ENCODE measurements at places on chromosomes 6 and 20.

GRCh38 chr6:110556317-110557110 lies 80.1 kb upstream of the SLC22A16 start:
- no peak for DNase-seq

DNA sequence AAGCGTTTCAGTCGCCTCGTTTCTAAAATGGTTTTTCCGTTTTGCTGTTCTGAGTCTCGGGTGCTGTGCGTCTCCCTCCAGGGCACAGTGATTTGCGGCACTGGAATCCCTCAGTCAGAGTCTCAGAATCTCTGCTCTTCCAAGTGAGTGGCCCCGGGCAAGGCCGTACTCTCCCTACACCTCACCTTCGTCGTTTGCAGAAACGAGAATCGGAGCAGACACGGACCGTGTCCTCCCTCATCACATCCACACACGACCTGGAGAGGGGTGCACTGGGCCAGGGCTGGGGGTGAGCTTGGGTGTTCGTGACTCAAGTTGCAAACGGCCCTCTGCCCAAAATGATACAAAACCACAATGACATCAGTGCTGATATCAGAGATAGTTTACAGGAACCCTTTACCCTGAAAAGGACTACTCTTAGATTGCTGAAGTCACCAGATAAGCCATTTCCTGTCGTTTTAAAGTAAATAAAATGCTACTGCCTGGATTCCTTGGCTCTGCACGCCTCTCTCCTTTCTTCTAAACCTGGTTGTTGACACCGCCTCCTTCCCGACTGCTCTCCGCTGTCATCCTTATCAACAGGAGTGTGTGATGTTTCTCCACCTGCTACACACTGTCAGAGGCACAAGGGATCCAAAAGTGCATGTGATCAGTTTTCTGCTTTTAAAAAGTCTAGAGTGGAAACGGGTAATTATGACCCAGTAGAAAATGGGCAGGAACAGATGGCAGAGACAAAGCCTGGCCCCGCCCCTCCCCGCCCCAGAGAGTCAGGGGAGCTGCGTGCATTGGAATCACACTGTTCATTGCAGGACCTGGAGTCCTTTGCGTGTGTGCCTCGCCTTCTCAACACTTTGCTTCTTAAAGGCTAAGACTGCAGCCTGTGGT lies 38.4 kb downstream of the KIF25 start:
- DNase-seq: no peak

- peak; percentile 29 for DNase-seq
Measured at GRCh38 chr20:6828794-6829423, 61.4 kb downstream of the BMP2 start.

DNA sequence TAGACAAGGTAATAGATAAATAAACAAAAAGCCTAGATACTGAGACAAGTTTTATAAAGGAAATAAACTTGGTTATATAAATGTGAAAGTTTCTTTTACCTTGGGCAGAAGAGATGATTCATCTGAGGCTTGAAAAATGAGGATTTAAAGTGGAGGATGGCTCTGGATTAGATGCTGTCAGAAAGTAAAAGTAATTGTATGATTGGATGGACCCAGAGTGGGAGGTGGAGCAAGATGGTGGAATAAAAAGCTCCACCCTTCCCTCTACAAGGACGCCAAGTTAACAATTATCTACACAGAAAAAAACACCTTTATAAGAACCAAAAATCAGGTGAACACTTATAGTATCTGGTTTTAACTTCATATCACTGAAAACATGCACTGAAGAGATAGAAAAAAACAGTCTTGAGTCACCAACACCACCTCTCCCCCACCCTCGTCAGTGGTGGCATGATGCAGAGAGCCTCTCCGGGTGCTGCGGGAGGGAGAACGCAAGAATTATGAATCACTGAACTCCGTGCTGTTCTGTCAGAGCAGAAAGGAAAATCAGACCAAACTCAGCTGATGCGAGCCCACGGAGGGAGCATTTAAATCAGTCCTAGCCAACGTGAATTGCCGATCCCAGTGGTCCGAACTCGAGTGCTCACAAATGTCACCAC lies 84.7 kb upstream of the GJE1 start:
- DNase-seq: no peak

- DNase-seq: no peak
Measured at GRCh38 chr20:61760321-61760720, 305.4 kb downstream of the TAF4 start.

DNA sequence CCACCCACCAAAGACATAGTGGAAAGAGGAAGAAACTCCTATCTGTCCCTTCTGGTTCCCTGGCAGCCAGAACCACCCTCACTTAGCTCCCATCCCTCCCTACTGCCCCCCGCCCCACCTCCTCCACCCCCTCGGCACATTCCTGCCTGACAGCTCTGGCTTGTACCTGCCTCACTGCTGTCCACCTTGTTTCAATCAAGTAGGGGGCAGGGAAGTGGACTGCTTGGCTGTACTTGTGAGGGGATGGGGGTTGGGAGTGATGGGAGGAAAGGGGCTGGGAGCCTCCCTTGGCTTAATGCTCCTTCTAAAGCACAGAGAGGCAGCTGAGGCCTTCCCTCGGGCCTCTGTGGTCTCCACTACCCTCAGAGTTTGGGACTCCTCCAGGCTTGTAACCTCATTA lies 22.1 kb upstream of the ZNF76 start:
- DNase-seq: no peak

DNA sequence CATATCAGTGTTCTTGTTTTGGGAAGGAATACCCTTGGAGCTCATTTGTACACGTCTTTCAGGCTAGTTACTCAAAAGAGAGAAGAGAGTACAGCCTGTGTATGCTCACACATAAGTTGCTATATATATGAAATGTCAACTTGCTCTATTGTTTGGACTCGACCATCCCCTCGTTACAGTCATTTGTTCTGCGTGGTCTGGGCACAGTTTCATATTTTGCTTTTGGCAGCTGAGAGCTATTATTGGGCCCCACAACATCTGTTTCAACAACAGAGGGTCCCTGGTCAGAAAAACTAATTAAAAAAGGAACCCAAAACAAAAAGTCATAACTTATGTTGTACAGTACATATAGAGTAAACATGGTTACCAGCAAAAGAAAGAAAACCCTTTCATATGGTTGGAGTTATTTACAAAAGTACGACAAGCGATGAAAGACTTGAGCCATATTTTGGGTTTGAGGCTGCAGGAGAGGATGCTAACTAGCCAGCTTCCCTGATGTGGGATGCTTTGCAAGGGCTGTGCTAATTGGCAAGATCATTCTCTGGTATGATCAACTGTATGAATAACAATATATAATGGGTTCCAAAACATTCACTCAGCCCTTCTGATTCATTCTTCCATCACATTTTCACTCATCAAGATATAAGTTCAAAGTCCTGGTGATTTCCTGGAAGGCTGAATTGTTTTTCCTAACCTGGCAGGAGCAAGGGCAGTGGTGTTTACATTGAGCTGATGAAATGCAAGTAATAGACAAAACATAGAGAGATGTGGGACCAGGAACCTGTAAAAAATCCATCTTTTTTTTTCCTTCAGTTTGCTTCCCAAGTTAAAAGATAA lies 137.9 kb downstream of the RPS12 start:
- no peak for DNase-seq

- no peak for DNase-seq
Measured at GRCh38 chr20:25135031-25135430, 53.1 kb upstream of the VSX1 start.

All from NCI-H2081 treated with DMSO at 0.1 percent for 48 hours (cell line).